Activated naive CD8-positive, alpha-beta T cell treated with anti-CD3 and anti-CD28 coated beads, Interleukin-2, amount 10 ng/mL, durations not matched to agents 7 days and 5 days (primary cell): ENCODE measurements at places on chromosomes 3 and 15. TPM values are rescaled to one million over a fixed set of nuclear protein-coding genes. Genes with fewer than 3 reads are reported as not detected.

Gene CEP152
- total RNA-seq, result 31.1 TPM

Gene SENP8
- 1.2 TPM for total RNA-seq

Gene CTXND1
- not detected for total RNA-seq

Gene GHSR
- not detected for total RNA-seq

Gene CLCN2
- 6.8 TPM for total RNA-seq

Gene ARGFX
- total RNA-seq, result not detected

Gene CSPG4
- total RNA-seq, result not detected

Gene PPARG
- total RNA-seq, result 0.68 TPM

Gene DNAJA4
- 28.5 TPM for total RNA-seq

Gene UBA7
- total RNA-seq, result 310 TPM

Gene SLC24A5
- not detected for total RNA-seq

Gene IGSF10
- total RNA-seq, result not detected

Gene HTR3E
- not detected for total RNA-seq
